ENCODE measurements at places on chromosomes 3 and 15.

- no peak for DNase-seq
These were observed 241.3 kb upstream of the LRTM1 start for GRCh38 chr3:55169161-55169560.

- DNase-seq: no peak
These were observed 34.8 kb downstream of the EIF4E3 start for GRCh38 chr3:71690341-71690841.

DNA sequence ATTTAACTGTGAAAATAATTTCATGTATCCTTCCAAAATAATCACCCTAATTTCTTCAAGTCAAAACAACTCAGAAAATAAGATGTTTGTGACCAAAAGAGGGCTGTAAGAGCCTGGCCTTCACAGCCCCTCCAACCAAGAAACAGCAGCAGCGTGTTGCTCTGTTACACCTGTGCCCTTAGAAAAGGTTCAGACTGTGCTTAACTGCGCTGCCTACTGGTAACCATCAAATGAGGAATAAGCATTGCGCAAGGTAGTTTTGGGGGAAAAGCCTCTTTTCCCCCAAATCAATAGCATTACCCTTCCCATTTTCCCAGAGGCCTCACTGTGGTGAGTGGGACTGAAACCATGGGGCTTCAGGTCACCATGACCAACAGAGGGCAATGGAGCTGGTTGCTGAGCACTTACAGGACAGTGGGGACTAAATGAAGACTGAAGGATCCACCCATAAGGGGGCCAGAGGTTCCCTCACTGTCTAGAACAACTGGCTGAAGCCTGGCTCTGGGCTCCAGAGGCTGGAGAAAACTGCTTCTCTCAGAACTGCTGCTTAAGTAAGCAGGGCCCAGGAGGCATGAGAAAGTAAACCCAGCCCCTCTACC, 110.7 kb downstream of the PLCH1 start:
- no peak for DNase-seq

DNA sequence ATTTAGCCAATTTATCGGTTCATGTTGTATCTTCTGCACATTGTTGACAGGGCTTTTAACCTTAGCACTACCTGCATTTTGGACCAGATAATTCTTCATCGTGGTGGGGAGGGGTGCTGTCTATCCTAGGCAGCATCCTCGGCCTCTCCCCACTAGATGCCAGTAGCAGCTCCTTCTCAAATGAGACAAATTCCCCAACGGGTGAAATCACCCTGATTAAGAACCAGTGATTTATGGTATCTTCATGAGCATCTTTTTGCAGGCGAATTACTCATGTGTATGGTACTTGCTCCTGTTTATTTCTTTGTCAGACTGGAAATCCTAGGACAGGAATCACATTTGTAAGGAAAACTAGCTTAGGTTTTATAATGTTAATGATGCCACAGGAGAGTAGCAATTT, 68.0 kb downstream of the C3orf70 start:
- peak; percentile 29 for DNase-seq

DNA sequence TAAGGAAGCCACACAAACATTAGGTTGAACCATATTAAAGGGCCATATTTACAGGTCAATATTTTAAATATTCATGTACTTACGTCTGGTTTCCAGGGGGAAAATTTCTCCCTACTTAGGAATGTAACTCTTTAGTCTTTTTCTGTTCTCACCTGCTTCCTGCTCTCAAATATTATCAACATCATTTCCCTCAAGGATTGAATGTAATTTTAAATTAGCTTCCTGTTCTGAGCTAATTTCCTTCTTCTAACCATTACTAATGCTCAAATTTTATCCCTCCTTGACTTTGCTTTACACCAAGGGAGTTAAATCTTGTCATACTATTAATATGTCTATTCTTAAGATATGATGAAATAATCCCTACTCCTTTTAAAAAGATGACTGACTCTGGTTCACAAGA, 103.4 kb upstream of the UBP1 start:
- DNase-seq: no peak

GRCh38 chr3:27632431-27633223, 89.5 kb downstream of the EOMES start:
- peak; percentile 32 for DNase-seq

- DNase-seq: no peak
These were observed 74.9 kb downstream of the BTLA start for GRCh38 chr3:112424394-112424793.

DNA sequence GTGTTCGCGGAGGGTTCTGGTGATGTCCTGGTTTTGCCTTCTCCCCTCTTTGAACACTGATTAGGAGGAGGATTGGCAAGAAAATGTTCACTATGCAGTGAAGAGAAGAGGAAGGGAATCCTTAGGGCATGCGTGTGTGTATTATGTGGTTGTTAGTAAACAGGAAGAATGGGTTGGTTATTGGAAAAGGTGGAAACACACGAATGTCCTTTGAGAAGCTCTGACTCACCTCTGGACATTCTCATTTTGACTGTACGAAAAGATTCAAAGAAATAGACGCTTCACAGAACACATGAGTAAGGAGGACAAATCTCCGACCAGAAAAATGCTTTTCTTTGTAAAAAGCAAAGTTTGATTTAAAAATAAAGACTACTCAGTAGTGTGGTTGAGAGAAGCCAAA, 188.8 kb upstream of the PRICKLE2 start:
- DNase-seq: no peak

- DNase-seq: peak; percentile 32
These were observed 6.2 kb upstream of the TIPARP start for GRCh38 chr3:156668073-156668763.

DNA sequence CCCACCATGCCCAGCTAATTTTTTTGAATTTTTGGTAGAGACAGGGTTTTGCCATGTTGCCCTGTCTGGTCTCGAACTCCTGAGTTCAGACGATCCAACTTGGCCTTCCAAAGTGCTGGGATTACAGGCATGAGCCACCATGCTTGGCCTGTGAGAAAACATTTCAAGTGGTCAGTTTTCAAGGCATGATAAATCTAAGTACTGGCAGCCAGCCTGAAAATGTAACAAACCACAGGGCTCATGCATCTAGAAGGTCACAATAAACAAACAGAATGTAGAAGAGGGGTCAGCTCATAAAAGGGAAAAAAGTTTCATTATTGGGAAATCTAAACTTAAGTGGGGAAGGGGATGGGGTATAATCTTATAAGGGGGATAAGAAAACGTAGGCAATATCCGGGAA, 39.9 kb downstream of the PPCDC start:
- no peak for DNase-seq

GRCh38 chr3:198080521-198081384, 120.7 kb downstream of the LMLN start:
- peak; percentile 87 for DNase-seq

- DNase-seq: peak; percentile 86
These were observed 23.0 kb upstream of the FURIN start for GRCh38 chr15:90845201-90845949.

- no peak for DNase-seq
These were observed 20.4 kb upstream of the AP3B2 start for GRCh38 chr15:82730022-82730530.

DNA sequence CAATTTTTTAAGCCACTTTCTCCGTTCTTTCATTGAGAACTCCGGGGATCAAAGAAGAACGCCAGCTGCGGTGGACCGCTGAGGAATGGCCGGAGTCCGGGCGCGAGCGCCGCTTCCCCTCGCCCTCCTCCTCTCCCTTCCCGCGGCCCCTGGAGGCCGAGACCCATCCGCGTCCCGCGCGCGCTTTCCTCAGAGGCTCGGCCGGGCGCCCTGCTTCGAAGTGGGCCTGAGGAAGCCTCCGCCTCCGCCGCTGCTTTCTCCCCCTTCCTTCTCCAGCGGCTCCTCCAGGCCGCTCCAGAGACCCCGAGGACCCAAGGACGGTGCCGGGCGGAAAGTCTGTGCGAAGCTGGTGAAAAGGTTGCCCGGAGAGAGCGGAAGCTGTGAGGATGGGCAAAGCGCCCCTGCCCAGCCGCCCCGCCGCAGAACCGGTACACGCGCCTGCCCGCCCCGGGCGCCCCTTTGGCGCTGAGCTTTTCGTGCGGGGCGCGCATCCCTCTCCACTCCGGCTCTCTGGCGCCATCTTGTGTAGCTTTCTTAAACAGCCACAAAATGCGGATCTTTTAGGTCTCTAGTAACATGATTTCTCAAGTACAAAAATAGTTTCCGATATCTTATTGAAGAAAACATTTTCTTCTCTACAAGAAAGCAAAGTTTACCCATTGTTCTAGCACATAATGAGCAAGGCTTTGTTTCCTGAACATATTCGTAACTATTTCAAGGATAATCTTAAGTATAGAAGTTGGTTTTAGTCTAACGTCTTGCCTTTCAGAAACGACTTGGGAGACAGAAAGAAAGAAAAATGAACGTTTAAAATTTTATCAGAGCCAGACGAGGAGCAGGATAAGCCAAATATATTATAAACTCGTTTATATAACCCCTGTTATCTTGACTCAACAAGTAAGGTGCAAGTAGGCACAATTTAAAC, 59.2 kb upstream of the FAM174B start:
- peak; percentile 87 for DNase-seq

DNA sequence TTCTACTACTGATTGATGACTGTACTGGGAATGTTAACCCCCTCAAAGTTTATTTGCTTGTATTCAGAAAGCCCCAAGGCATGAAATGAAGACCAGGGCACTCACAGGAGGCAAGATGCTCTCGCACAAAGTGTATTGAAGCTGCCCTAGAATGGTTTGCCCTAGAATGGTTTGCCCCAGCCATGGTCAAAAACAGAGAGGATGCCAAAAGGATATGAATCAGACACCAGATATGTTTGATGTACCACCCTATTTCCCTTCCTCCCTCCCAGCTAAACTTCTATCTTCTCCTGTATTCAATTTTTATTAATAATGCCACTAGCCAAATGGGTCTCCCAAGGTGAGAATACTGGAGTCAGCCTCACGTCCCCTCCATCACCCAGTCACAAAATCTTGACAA, 101.3 kb downstream of the TMCO5A start:
- peak; percentile 65 for DNase-seq

- no peak for DNase-seq
These were observed 289.5 kb upstream of the RGMA start for GRCh38 chr15:93378558-93378957.

DNA sequence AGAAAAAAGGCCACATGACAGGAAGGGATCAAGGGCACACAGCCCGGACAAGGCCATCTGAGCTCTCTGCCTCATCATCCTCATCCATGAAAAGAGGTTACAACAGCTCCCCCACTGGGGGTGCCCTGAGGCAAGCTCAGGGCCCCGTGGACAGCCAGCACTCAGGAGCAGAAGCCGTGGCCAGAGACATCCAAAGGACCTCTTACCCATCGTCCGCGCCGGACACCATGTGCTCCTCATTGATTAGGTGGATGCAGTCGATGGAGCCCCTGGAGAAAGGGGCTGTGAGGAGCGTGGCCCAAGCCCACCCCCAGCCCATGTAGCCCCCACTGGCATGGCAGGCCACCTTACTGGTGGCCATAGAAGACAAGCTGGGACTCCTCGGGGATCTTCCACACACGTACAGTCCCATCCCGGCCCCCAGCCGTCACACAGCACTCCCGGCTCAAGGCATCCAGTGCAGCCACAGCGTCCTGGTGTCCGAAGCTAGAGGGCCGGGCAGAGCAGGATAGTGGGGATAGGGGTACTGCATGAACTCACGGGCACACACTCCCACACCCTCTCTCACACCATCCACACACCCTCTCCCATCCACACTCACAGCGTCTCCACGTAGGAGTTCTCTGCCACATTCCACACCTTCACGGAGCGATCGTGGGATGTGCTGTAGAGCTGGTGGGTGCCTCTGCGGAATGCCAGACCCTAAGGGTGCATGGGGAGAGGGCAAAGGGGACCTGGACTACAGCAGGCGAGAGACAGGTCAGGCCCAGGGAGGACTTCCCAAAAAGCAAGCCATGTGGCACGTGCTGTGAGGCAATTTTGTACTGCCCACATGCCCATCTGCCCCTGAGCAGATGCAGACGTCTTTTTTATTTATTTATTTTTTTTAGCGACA, 6.5 kb downstream of the RRP9 start:
- DNase-seq: no peak

- DNase-seq: no peak
These were observed 129.4 kb downstream of the PLD1 start for GRCh38 chr3:171680726-171681411.

DNA sequence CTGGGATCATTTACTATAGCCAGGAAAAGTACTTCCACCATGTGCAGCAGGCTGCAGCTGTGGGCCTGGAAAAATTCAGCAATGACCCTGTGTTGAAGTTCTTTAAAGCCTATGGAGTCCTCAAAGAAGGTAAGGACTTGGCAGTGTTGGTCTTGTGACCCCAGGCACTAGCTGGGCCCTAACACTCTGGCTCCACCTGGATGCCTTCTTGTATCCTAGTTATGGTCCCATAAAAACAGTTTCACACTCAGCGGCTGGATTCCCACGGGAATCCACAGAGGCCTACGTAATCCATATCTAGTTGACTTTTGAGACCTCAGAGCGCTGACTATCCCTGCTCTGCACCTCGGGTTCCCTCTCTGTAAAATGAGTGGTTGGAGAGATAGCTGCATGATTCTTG, 1.6 kb downstream of the TTC21A start:
- no peak for DNase-seq

DNA sequence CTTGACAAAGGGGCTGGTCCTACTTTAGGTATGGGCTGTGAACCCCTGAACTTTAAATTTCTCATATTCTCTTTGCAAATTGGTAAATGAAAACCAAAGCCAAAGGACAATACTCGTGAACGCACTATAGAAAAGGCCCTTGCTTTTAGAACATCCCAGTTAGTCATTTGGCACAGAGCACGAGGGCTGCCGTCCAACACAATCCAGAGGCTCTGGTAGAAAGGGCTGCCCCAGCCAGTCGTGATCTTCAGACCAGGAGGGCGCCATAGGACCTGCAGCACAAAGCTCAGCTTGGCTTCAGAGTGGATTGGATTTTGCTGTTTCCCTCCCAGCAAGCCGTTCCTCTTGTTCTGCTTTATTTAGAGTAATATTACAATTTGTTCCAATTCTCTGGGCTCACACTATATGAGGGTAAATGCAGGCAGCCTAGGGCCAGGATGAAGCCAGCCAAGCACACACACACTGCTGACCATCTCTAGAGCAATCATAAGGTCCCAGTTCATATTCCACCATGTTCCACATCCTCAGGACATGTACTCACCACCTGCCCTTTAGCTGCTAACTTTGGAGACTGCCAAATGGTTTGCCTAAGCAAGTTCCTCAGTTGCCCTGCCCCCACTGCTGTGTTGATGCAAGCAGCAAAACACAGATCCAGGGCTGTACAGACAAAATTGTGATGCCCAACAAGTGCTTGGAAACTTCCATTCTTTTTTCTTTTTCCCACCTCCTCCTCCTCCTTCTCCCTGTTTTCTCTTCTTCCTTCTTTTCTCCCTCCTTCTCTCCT, 6.0 kb upstream of the BFSP2 start:
- DNase-seq: no peak

All from PC-3 (cell line).